Left cardiac atrium (tissue), 4 donors: ENCODE measurements at places on chromosomes 5 and 9. TPM values are rescaled to one million over a fixed set of nuclear protein-coding genes. Genes with fewer than 3 reads are reported as not detected.
A peak's percentile ranks its signal among the peaks of the same experiment; 100 is the strongest.

- DNase-seq, result no peak
Measured at GRCh38 chr5:178473854-178474253, 116.3 kb downstream of the COL23A1 start.

DNA sequence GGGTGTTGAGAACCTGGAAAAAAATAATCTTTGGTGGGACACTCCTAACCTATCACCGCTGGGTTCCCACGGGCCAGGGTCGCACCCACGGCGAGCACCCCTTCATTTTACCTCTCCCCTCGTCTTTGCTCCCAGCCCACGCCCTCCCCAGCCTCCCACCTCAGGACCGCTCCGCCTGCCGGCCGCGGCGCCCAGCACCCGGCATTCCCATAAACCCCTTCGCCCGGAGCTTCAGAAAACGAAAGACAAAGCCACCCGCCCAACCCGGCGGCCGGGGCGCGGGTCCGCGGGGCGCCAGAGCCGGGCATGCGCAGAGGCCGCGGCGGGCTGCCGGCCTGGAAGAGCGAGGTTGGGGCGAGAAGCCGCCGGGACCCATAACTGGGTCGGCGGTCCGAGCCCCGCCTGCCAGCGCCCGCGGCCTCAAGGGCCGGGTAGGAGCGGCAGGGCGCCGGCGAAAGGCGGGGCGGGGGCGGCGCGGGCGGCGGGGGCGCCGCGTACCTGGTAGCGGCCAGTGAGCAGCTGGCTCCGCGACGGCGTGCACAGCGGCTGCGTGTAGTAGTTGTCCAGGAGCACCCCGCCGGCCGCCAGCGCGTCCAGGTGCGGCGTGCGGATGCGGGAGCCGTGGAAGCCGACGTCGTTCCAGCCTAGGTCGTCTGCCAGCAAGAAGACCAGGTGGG is 533 bp downstream of the ARSB start:
- DNase-seq, result peak; percentile 87

GRCh38 chr5:1498623-1499416 is 24.9 kb downstream of the LPCAT1 start:
- DNase-seq, result no peak

DNA sequence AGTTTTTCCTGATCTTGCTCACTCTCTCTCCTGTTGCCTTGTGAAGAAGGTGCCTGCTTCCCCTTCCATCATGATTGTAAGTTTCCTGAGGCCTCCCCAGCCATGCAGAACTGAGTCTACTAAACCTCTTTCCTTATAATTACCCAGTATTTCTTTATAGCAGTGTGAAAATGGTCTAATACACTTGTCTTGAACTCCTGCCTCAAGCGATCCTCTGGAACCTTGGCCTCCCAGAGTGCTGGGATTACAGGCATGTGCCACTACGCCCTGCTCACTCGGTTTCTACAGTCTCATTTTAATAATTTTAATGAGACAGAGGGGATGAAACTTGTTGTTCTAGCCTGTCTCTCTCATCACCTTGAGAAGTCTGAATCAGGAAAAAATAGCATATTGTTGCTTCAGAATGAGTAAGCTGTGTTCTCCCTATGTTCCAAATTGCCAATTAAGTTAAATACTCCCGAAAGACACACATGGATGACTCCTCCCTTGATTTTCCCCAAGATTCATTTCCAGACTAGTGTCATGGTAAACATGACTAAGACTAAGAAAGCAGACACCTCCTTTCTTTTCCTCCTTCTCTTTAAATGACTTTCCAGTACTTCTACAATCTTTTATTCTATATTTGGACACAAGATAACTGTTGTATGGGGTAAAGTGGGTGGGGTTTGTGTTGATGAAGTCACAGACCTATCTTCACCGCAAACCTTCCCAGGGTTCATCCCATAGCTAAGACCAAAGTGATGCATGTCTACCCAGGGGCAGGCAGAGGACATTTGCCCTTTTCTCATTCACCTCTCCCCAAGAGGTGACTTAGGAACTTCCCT is 7.8 kb upstream of the DNAJC18 start:
- DNase-seq, result no peak

DNA sequence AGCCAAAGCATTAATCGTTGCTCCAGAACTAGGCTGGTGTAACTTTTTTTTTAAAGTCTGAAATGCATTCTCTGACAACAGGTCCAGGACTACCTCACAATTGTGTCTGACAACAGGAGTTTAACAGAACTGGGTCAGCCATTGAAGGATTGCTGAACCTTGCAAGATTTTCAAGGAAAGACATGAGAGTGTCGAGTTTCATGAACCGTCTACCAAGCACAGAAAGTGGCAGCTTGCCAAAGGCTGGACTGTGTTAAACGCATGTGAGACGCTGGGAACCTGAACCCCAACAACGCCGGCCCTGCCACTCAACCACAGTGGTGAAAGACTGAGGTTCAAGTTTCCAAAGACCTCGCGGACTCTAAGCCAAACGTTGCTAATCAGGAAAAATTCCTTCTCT is 79.1 kb downstream of the LHFPL2 start:
- DNase-seq, result peak; percentile 64

DNA sequence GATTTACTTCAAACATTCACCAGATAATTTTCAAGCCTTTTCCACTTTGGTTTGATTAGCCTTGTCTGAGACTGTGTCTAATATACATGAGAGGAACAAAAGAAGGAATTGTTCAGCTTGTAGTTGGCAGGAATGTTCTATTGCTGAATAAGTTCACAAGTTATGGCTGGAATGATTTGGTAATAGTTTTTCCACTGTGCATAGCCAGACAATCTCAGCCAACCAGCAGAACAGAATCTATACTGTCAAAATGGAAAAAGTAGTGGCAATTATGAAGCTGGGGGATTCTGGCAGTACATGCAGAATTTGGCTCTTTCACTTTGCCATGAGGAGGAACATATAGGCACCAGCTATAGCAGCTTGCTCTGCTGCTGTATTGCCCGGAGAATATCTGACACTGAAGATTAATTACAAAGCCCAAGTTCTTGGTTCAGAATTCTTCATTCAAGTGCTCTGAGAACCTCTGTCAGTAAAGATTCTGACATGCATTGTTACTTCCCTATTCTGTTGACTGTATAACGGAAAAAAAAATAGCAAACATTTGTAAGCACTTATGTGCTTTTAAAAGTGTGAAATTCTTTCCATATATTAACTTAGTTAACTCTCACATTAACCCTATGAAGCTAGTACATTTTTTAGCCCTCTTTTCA is 150.6 kb downstream of the PRR16 start:
- no peak for DNase-seq

The WNT8A gene
- total RNA-seq, result not detected

The SPINK5 gene
- 0.18 TPM for total RNA-seq

The AQP7 gene
- 123 TPM for total RNA-seq
